Choroid plexus epithelial cell (primary cell): ENCODE measurements at places on chromosomes 12 and 14.

- no peak for DNase-seq
Observed at GRCh38 chr12:89589753-89590152, 63.9 kb upstream of the POC1B start.

DNA sequence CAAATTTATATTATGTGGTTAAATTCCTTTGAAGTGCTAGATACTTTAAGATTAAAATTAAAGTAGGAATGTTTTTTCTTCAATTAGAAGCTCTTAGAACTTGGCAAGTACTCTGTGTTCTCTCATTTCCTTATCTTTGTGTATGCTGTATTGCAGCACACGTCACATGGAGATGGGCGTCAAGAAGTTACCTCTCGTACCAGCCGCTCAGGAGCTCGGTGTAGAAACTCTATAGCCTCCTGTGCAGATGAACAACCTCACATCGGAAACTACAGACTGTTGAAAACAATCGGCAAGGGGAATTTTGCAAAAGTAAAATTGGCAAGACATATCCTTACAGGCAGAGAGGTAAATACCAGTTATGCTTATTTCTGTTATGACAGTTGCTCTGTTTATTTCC lies 19.7 kb downstream of the MARK3 start:
- peak; percentile 97 for DNase-seq

- DNase-seq: no peak
Observed at GRCh38 chr14:47730296-47730695, 54.9 kb upstream of the MDGA2 start.

- DNase-seq: no peak
Observed at GRCh38 chr12:70895956-70896355, 24.6 kb downstream of the PTPRR start.

GRCh38 chr12:94206886-94207285 lies 58.5 kb downstream of the PLXNC1 start:
- DNase-seq: peak; percentile 22

GRCh38 chr12:98821866-98822265 lies 176.8 kb downstream of the APAF1 start:
- DNase-seq: peak; percentile 10

GRCh38 chr12:51508285-51508684 lies 82.7 kb upstream of the SCN8A start:
- no peak for DNase-seq

GRCh38 chr14:102584871-102585869 lies 7.3 kb upstream of the RCOR1 start:
- DNase-seq: no peak

DNA sequence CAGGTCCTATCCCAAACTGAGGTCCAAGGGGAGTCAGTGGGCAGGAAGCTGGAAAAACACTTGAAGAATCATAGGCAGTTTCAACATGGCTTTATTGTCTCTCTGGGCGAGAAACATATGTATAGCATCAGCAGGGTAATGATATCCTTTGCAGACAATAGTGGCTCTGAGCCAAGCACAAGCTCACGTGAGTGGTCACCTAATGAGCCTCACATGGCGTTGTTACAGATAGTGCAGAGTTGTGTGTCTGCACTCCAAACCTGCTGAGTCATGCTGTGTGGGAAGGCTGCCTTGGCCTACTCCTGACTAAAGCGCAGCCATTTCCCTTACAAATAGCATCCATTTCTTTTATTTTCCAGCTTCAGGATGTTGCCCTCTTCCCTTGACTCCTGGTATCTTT lies 105.2 kb upstream of the SYT1 start:
- DNase-seq: peak; percentile 38

- no peak for DNase-seq
Observed at GRCh38 chr14:24605435-24606190, 3.9 kb downstream of the GZMH start.

DNA sequence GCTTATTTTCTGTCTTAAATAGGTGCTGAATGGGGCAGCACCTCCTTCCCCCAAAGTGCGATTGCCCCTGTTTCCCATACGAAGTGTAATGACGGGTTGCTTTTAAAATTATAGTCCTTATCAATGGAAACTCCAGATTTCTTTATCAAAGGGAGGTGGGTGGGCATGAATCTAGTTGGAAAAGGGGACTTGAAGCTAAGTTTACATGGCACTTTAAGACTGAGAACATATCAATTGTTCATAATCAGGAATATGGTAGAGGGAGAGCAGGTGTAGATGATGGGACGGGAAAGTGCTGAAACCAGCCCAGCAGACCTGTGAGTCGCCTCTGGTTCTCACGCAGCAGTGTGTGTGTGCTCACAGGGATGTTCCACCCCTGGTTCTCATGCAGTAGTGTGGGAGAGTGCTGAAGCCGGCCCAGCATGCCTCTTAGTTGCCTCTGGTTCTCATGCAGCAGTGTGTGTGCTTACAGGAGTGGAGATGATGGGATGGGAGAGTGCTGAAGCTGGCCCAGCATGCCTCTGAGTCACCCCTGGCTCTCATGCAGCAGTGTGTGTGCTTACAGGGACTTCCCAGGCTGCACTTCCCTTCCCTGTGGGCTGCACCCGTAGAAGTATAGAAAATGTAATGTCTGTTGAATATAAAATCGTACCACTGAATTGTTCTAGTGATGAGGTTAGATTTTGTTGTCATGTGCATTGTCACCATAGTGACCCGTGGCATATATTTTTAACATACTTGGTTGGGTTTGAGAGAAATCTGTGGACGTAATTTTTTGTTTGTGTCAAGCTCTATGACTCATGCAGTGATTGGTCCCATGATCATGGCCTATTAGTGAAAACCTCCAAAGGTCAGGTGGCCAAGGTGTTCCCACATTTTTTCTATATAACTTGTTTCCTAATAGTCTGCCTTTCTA lies 51.6 kb downstream of the GPATCH2L start:
- peak; percentile 99 for DNase-seq

DNA sequence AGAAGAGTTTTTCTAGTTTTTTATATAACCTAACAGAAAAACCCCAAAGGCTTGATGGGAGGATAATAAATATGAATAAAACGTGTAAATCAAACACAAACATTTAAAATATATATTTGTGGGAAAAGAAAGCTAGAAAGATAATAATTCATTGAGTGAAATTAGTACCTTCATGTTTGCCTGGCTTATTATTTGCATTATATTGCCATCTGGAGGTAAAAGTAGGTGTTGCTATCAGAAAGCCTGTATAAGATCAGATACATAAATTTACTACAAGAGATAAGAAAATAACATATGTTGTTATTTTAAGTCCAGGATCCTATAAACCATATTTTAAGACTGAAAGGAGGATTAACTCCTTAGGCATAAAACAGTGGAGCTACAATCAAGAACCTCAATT lies 77.7 kb downstream of the NTS start:
- DNase-seq: peak; percentile 52

DNA sequence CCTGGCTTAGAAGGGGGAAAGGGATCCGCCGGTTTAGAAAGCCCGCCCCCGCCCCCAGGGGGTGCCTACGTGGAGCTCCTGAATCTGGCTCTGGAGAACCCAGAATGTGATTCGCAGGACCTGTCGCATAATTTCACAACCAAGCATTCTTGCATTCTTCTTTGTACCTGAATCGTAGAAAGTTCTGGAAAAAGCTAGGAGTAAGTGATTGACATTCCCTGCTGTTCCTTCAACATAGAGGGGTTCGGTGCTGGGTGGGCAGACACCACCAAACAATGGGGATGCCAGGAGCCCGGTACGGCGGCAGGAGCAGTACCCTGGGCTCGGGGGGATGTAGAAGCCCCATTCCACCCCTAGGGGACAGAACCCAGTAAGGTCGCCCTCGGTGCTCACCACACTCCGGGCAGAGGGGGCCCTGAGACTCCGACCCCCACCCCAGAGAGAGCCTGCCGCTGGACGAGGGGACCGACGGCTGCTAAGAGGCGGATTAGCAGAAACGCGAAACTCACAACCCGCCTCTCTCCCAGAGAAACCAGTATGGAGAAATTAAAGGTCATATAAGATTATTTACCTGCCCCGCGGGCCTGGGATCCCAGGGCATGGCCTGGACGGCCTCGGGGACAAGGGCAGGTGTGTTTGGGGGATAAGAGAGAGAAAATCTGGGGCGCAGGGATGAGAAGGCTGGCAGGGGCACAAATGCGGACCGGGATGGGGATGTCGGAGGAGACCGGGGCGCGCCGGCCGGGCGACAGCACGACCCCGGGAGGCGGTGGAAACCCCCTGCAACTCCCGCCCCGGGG lies 520 bp downstream of the CSRP2 start:
- peak; percentile 20 for DNase-seq

GRCh38 chr14:104149617-104150135 lies 11.3 kb downstream of the KIF26A start:
- peak; percentile 96 for DNase-seq

- DNase-seq: peak; percentile 35
Observed at GRCh38 chr14:96592591-96593386, 90.6 kb downstream of the PAPOLA start.

DNA sequence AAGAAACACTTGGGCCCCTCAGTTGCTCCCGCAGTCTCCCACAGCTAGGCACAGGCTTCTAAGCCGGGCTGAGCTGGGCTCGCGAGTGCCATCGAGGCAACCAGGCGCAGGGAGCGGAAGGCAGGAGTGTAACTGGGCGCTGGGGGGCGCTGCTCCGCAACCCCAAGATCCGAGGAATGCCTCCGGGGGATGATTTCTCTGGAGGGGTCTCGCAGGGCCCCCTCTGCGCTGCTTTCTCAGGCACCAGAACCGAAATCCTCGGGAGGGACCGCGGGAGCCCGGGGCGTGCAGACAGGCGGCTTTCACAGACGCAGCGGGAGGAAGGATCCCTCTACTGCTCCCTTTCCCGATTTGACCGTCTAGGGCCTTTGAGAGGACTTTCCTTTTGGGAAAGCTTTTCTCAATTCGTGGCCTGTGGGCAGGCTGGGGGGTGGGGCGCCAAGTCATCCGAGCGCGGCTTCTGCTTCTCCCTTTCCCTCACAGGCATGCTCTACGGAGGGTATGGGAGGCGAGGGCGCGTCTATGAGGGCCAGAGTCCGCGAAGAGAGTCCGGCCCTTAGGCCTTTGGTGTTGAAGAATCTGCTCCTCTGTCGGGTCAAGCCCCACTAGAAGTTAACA lies 4.3 kb upstream of the NKX2-1 start:
- DNase-seq: no peak

- DNase-seq: no peak
Observed at GRCh38 chr12:95085612-95086011, 12.2 kb upstream of the NR2C1 start.

DNA sequence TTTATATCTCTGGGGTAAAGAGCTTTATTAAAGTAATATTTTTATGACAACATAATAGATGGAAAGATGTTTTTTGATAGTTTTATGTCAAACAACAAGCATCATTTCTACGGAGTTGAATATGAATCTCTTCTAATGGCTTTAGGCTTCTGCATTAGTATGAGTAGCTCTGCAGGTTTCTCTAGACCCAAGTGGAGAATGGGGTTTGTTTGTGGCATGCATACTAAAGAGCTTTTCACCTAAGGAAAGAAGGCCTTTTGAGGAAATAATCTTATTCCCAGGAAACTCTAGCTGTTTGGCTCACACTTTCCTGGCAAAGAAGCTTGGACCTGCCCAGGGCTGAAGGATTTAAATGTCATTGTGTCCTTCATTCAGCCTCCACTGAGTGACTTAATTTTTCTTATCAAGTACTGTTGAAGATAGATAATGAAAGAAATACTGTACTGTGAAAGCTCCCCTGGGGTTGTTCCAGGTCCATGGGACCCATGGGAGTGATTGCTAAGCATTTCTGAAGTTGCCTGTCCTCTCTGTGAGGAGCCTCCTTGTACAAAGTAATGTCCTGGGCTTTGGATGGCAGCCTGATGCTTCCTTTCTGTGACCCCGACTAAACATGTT lies 469.3 kb downstream of the LRIG3 start:
- DNase-seq: no peak

GRCh38 chr14:87952307-87953094 lies 40.5 kb downstream of the GALC start:
- DNase-seq: no peak

DNA sequence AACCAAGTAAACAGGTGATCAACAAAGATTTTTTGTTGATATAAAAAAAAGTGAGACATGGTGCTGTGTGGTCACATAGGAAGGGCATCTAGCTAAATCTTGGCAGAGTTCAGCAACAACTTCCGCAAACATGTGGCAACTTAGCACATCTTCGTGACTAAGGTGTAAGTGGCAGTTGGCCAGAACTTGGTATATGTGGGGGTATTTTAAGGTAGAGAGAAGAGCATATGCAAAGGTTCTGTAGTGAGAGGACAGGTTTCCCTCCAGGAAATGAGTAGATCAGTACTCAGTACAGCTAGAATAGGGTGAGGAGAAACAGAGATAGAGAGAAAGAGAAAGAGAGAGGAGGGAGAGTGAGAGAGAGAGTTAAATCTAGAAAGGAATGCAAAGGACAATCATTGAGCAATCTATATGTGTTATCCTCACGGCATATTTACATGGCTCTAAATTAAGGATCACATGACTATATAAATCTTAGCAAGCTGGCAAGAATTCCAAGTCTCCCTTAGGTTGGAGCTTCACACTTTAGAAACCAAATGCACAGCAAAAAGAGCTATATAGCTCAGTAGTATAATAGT lies 227.7 kb upstream of the HMGA2 start:
- DNase-seq: peak; percentile 28

GRCh38 chr12:62728741-62729140 lies 206.2 kb downstream of the PPM1H start:
- DNase-seq: no peak

- peak; percentile 88 for DNase-seq
Observed at GRCh38 chr14:79056879-79057278, 886.7 kb downstream of the NRXN3 start.

- DNase-seq: no peak
Observed at GRCh38 chr14:81849714-81850113, 316.1 kb upstream of the SEL1L start.

- DNase-seq: no peak
Observed at GRCh38 chr12:121712190-121712460, 427 bp upstream of the TMEM120B start.

GRCh38 chr12:57609101-57609780 lies 2.0 kb upstream of the ARHGEF25 start:
- DNase-seq: no peak

GRCh38 chr14:68514608-68515194 lies 278.2 kb downstream of the ZFP36L1 start:
- DNase-seq: no peak

DNA sequence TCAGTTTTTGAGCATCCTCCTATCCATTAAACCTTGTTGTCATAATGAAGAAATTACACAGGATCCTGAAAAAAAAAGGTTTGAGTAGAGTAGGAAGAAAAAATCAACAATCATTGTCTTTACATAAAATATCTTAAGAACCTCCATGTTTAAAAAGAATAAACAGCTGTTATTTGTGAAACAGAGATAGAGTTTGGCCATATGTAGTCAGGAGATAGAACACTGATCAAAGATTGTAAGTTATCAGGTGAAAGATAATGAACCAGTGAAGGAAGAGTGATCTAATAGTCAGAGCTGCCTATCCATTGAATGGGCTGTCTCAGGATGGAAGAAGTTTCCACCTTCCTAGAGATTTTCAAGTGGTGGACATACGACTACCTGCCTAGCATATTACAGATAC lies 397.1 kb downstream of the SOX5 start:
- no peak for DNase-seq

DNA sequence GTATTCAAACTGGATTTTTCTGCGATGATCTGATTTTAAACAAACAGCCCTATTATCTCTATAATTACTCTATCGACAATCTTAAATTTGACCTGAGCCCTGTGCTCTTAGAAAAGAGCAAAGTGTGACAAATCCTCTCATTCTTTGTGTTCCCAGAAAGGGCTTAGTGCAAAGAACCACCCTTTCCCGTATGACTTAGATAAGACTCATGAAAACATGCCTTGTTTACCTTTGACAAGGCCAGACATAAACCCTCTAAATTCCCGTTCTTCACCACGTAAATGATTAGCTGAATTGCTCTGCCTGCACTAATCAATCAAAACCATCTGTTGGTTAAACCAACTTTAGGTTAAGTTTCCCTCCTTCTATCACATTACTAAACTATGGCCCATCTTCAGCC lies 285.7 kb upstream of the SEL1L start:
- no peak for DNase-seq
